AG09309 (cell line): ENCODE measurements at places on chromosomes 2 and 18.

GRCh38 chr2:7052404-7052803, 135.2 kb downstream of the RNF144A start:
- DNase-seq: no peak

GRCh38 chr2:186523791-186524190, 37.7 kb downstream of the ZC3H15 start:
- no peak for DNase-seq

GRCh38 chr2:224248944-224249371, 152.9 kb downstream of the FAM124B start:
- no peak for DNase-seq

DNA sequence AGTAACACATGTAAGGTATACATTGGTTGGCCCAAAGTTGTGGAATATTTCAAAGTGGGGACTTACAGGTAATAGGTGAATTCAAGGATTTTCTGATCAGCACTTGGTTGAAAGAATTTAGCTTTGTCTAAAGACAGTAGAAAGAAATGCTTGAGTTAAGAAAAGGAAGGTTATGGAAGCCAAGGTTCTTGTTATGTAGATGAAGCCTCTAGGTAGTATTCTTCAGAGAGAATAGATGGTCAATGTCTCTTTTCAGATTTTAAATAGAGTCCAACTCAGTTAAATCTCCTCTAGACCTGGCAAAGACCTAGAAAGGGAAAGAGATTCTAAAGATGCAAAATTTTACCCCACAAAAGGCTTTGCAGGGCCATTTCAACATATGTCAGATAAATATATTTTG, 157.4 kb downstream of the ANKRD30B start:
- DNase-seq: no peak

GRCh38 chr2:174281736-174282135, 33.4 kb upstream of the OLA1 start:
- DNase-seq: no peak

DNA sequence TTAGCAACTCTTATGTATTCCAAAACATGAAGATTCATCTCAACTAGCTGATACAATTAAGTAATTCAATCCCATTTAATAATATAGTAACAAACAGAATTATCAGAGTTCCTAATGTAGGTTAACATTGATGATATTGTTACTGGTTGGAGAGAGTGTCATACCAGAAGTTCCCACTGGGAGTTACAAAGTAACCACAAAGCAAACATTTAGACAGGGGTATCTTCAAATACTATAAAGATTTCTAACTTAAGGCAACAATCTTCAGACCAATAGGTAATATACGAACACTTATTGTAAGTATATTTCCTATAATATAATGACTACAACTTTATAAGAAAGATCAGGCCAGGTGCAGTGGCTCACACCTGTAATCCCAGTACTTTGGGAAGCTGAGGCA, 1372.9 kb upstream of the PIK3C3 start:
- no peak for DNase-seq

DNA sequence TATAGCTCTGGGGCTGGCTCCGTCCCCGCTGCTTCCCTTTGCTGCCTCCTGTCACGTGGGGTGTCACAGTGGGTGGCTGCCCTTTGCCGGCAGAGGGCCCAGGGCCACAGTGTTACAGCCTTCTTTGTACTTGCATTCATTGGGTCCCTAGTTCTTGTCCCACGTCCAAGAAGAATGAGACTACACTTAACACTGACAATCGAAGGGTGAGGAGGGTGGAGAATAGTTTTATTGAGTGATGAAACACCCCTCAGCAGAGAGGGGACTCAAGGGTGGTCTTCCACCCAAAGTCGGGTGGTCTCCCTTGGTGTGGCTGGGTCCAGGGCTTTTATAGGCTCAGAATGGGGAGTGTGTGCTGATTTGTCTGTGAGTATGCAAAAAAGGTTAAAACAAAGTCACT, 1.9 kb downstream of the ATG4B start:
- DNase-seq: no peak

- DNase-seq: no peak
These were observed 14.7 kb upstream of the SP3 start for GRCh38 chr2:173979751-173980351.

- no peak for DNase-seq
These were observed 578 bp upstream of the ACKR3 start for GRCh38 chr2:236568922-236569572.

DNA sequence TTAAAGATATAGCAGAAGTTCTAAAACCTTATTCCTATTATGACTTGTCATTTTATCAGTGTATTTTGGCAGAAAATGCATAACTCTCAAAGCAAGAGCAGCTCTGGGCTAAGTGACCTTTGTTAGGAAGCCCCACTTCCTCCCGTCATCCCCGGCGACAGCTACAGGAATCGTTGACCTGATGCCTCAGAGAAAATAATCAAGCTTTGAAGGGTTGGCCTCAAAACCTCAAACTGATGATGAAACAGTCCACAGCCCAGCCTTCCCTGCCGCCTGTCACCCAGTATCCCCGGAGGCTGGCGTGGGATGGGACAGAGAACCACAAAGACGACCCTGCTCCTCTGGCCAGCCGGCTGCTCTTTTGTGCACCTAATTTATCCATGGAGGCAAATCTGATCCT, 65.3 kb downstream of the KCNF1 start:
- DNase-seq: no peak

DNA sequence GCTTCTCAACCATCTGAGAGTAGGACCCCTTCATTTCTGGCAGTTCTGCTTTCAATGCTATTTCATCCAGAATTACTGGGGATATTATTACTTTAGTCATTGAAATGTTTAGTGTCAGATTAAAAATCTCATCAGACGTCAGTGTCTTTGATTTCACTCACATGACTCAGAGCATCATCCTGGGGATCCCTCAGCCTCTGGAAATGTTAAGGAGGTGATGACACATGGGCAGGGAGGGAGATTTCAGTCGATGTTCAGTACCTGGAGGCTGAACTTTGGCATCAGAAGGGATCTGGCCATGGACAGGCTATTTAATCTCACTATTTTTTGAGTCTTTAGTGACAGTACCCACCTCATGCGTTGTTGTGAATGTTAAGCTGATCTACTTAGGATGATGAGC, 39.1 kb downstream of the OSBPL6 start:
- DNase-seq: no peak

GRCh38 chr2:65482971-65483370, 50.6 kb upstream of the SPRED2 start:
- no peak for DNase-seq
